ENCODE measurements at places on chromosomes 7 and 10. TPM values are rescaled to one million over a fixed set of nuclear protein-coding genes. Genes with fewer than 3 reads are reported as not detected.

The TRIM56 gene
- 41.4 TPM for total RNA-seq

The FASTK gene
- total RNA-seq, result 45.7 TPM

The LRRC17 gene
- not detected for total RNA-seq

The DPCD gene
- total RNA-seq, result 14.1 TPM

The SLC39A12 gene
- total RNA-seq, result not detected

The TMEM209 gene
- total RNA-seq, result 37.3 TPM

DNA sequence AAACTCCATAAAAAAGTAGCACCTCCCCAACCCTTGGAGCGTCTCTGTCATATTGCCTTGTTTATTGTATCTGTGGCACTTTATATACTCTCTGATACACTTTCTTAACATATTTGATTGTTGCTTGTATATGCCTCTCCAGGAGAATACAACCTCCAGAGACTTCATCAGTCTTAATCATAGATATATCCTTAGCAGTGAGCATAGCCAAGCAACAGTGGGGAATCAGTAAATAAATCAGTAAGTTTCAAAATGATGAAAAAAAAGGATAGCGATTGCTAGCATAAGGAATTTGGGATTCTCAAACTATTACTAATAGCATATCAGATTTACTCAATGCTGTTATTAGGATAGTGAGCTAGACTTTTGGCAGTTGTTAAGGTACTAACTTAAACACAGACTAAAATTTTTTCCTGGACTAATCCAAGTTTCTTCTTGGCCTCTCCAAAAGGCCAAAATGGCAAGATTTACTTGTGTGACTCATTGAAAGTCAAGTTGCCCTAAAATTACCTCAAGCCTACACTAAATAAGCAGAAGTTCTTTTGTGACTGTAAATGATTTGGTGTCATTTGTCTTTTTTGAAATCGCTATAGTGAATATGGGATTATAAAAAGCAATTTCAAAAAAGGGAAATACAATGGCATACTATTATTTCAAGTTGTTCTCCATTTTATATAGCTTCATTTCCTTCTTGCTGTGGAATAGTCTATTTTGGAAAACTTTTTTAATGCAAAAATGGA is 177.9 kb downstream of the CHN2 start:
- H3K4me3 ChIP-seq, result no peak overlapping the region
- DNase-seq, result no peak
- H3K4me1 ChIP-seq, result no peaks in the 10 kb centered on the region

DNA sequence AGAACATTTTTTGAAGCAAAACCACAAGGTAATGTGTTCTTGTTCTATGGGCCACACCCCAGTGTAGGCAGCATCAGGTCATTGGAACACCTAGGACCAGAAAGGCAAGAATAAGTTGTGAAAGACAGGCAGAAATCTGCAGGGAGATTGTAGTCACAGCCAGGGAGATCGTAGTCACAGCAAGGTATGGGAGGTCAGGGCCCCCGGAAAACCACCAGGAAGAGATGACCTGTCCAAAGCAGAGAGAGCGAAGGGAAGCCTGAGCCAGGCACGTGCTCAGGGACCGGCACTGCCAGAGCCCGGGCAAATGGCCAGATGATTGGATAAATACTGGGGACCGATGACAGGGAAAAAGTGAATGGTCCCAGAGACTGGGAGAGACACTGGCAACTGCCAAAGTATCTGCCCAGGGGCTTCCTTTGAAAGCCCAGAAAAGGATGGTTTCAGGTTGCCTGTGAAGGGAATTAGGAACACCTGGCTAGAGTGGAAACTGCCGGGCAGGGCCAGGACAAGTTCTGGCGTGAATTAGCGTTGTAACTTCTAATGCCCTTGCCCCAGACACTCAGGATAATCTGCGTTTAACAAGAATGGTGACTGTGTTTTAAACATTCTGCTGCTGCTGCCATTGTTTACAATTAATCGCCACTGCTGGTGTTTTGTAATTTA is 3.9 kb upstream of the NOBOX start:
- peaks cover 2% of the 10 kb centered on the region for H3K27me3 ChIP-seq
- H3K36me3 ChIP-seq, result no peaks in the 10 kb centered on the region
- H3K27ac ChIP-seq, result no peak overlapping the region
- H3K4me1 ChIP-seq, result no peaks in the 10 kb centered on the region
- H3K4me3 ChIP-seq, result no peak overlapping the region

DNA sequence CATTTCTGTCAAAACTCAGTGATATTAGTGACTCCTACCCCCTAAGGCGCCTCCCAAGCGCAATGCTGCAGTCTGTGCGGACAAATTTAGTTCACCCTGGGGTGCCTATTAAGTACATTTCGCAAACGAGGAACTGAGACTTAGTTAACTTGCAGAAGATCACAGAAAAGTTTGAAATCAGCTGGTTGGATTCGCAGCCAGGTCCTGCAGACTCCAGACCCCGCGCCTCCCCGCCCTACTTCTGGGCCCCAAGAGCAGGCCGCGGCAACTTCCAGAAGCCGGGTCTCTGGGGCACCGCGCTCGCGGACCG is 588 bp downstream of the CYREN start:
- H3K4me3 ChIP-seq, result peak overlapping the region; percentile 89
- DNase-seq, result no peak
- H3K27ac ChIP-seq, result peak overlapping the region; percentile 95
- H3K4me1 ChIP-seq, result peaks cover 43% of the 10 kb centered on the region

GRCh38 chr10:78703593-78703992 is 365.2 kb upstream of the ZMIZ1 start:
- no peaks in the 10 kb centered on the region for H3K36me3 ChIP-seq
- no peak for DNase-seq
- peaks cover 2% of the 10 kb centered on the region for H3K27me3 ChIP-seq
- H3K4me3 ChIP-seq, result no peak overlapping the region
- H3K27ac ChIP-seq, result no peak overlapping the region

- H3K27ac ChIP-seq, result no peak overlapping the region
- peaks cover 6% of the 10 kb centered on the region for H3K27me3 ChIP-seq
- no peak for DNase-seq
- no peak overlapping the region for H3K4me3 ChIP-seq
- H3K36me3 ChIP-seq, result no peaks in the 10 kb centered on the region
Observed at GRCh38 chr7:3307435-3307834, 6.4 kb downstream of the SDK1 start.

DNA sequence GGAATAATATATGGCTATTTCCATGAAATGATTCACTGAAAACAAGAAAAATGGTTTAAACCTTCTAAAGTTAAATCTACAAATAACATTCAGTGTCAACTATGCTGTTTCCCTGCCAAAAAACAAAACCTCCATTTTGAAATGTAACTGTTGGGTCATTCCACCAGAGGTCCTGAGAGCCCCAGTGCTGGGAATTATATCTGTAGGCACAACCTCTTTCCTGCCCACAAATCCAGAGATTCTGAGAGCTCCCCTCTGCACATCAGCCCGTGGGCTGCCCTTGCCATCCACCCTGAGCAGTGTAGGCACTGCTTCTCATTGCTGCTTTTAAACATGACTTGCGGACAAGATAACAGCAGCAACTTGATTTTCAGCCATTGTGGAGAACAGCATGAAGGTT is 198.6 kb downstream of the TMEM178B start:
- H3K36me3 ChIP-seq, result no peaks in the 10 kb centered on the region
- DNase-seq, result no peak
- H3K4me1 ChIP-seq, result no peaks in the 10 kb centered on the region
- H3K27ac ChIP-seq, result no peak overlapping the region
- no peaks in the 10 kb centered on the region for H3K27me3 ChIP-seq
- no peak overlapping the region for H3K4me3 ChIP-seq

- H3K36me3 ChIP-seq, result no peaks in the 10 kb centered on the region
- no peak overlapping the region for H3K27ac ChIP-seq
- peak overlapping the region; percentile 88 for H3K4me3 ChIP-seq
- peaks cover 13% of the 10 kb centered on the region for H3K27me3 ChIP-seq
- H3K4me1 ChIP-seq, result peaks cover 29% of the 10 kb centered on the region
Observed at GRCh38 chr7:66205741-66206090, 582 bp downstream of the TPST1 start.

DNA sequence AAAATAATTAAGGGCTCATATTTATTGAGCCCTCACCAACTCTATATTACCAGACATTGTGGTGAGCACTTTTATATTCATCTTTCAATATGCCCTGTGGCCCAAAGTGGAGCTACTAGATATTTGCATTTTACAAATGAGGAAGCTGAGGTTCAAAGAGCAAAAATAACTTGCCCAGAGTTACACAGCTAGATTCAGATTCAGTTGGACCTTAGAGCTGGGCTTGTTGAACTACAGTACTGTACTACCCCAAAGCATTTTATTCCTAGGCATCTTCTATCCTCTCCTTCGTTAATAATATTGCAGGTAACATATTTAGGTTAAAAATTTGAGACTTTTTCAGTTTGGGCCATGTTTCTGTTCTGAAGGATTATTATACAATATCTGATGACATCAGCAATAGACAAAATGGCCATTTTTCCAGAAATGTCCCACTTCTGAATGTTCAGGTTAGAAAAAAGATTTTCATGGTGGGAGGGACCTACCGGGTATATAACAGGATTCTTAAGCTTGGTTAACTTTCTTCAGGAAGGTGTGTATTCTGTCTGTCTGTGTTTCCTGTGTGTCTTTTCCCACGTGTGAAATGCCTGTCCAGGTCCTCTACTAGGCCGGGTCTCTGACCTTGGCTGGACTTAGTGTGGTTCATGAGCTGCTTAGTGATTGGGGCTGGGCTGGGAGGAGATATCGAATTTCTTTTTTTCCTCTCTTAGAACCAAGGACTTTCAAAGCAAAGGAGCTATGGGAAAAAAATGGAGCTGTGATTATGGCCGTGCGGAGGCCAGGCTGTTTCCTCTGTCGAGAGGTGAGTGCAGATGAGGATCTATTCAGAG is 13.6 kb downstream of the PRXL2A start:
- H3K27ac ChIP-seq, result no peak overlapping the region
- no peaks in the 10 kb centered on the region for H3K27me3 ChIP-seq
- peaks cover 7% of the 10 kb centered on the region for H3K36me3 ChIP-seq
- no peaks in the 10 kb centered on the region for H3K4me1 ChIP-seq
- DNase-seq, result no peak

DNA sequence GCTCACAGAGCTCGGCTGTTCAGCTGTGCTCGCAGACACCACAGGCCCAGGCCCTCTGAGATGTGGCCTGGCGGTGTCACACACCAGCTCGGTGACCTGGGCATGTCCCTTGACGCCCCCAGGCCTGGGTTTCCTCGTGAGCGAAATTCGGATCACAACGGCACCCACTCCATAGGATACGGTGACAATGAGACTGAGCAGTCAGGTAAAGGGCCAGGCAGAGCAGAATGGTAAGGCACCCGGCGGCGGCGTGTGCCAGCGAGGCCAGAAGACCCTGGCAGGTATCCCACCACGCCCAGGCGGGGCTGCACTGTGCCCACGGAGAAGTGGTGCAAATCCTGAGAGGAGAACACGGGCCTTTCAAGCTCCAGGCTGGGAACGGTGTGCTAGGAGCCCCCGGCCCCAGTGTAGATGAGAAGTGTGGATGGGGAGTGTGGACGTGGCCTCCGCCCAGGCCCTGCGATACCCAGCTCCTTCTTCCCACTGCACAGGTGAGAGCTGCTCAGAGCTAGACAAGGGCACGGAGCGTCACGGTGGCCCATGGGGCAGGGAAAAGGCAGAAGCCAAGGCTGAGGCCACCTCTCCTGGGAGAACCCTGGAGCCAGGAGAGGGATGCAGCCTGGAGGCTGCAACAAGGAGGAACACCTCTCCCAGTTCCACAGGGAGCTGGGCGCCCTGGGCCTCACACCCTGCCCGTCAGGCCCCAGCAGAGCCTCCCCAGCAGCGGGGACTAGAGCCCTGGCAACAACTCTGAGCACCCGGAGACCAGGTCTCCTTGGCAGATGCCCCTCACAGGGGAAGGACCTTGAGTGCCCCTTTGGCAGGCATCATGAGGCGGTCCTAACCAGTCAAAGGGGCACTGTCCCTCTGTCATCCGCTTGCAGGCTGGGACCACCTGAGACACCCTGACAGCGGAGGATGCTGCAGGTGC is 219.1 kb downstream of the MAD1L1 start:
- H3K27ac ChIP-seq, result no peak overlapping the region
- H3K4me3 ChIP-seq, result no peak overlapping the region
- no peak for DNase-seq

GRCh38 chr7:26688388-26688787 is 176.0 kb downstream of the SKAP2 start:
- no peaks in the 10 kb centered on the region for H3K4me1 ChIP-seq
- no peak for DNase-seq
- no peak overlapping the region for H3K27ac ChIP-seq
- peaks cover 15% of the 10 kb centered on the region for H3K27me3 ChIP-seq

DNA sequence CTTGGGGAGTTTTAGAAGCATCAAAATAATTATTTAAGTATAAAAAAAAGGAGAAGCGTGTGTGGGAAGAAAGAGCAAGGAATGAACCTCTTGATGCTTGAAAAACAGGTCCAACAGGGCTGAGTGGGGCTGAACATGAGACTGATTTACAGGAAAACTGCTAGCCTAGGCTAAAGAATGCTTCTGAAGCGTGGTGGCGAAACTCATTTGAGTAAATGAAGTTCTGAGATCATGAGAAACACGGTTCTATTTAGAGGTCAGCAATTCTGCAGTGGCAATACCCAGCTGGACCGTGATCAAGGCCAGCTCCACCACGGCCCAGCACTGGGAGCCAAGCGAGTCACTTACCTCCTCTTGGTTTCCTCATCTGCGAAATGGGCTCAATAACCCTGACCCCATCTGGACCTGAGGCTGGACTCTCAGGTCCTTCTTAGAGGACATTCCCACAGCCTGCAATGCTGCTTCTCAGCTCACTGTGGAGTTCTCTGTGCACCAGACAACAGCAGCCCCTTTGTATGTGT is 140.1 kb upstream of the ADAM12 start:
- H3K27ac ChIP-seq, result no peak overlapping the region
- H3K36me3 ChIP-seq, result no peaks in the 10 kb centered on the region
- H3K4me1 ChIP-seq, result no peaks in the 10 kb centered on the region
- no peak for DNase-seq
- H3K27me3 ChIP-seq, result peaks cover 6% of the 10 kb centered on the region

- no peaks in the 10 kb centered on the region for H3K36me3 ChIP-seq
- H3K4me3 ChIP-seq, result no peak overlapping the region
- no peak overlapping the region for H3K27ac ChIP-seq
Observed at GRCh38 chr7:26034391-26034790, 117.6 kb upstream of the NFE2L3 start.

- H3K4me3 ChIP-seq, result no peak overlapping the region
- no peak overlapping the region for H3K27ac ChIP-seq
- DNase-seq, result no peak
- no peaks in the 10 kb centered on the region for H3K36me3 ChIP-seq
- peaks cover 22% of the 10 kb centered on the region for H3K27me3 ChIP-seq
Observed at GRCh38 chr10:10872764-10873163, 144.9 kb upstream of the CELF2 start.

GRCh38 chr10:14731875-14732512 is 42.7 kb downstream of the FAM107B start:
- no peak overlapping the region for H3K4me3 ChIP-seq
- H3K4me1 ChIP-seq, result no peaks in the 10 kb centered on the region
- DNase-seq, result no peak
- no peaks in the 10 kb centered on the region for H3K27me3 ChIP-seq
- H3K27ac ChIP-seq, result no peak overlapping the region

Measured in activated naive CD4-positive, alpha-beta T cell treated with anti-CD3 and anti-CD28 coated beads for 36 hours (primary cell).